ENCODE measurements at places on chromosomes 11 and 22.
A peak's percentile ranks its signal among the peaks of the same experiment; 100 is the strongest.

DNA sequence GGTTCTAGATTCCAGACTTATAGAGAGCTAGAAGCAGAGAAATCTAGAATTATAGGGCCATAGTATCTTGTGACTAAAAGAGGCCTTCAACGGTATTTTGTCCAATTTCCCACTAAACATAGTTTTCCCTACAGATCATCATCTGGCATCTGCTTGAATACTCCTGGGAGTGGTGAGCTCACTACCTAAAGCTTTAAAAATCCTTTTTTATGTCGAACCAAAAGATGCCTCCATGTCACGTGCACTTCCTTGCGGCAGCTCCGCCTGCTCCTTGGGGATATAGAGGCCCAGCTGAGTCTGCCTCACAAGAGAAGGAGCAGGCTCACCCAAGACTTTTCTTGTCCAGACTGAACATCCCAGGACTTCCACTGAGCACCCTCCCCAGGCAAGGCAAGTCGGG, 4.3 kb upstream of the MB start:
- no peak for DNase-seq

DNA sequence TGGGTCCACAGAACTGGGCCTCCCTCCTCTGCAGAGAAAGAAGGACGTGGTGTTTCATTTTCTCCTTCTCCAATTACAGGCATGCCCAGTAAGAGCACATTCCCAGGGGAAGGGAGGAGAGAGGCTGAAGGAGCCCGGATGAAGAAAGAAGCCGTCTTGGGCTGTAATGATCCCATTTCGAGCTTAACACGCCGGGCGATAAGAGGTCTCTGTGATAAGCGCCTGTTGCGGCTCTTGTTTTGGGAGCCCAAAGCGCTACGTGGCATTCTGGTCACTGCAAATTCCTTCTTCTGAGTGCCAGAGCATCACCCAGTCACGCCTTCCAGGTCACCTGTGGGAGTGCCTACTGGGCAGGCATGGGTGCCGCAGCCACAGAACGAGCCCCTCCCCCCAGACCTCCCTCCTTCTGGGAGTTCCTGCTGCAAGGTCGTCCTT, 57.5 kb downstream of the ANO1 start:
- DNase-seq, result no peak

DNA sequence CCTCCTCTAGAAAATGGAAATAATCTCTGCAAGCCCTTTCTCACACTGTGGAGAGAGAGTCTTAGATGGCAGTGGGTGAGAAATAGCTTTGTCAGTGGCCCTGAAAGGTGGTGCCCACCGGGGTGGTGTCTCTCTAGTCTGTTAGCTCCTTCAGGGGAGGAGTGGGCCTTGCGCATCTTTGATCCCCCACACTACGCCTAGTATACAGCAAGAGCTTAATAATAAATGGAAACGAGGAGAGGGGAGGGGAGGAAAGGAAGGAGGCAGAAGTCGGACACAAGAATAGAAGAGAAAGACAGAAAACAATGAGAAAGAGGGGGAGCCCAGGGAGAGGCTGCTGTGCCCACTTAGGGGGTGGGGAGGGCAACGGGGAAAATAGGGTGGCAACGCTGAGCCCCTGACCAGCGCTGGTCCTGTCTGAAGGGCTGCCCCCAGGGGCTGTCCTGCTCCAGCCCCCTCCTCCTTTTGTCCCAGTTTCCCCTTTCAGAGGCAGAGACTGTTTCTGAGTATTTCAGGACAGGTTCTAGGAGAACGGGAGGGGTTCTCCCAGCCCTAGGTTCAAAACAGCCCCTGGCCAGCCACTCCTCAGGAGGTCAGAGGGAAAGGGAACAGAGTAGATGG, 1.2 kb downstream of the ARRB1 start:
- DNase-seq, result no peak

DNA sequence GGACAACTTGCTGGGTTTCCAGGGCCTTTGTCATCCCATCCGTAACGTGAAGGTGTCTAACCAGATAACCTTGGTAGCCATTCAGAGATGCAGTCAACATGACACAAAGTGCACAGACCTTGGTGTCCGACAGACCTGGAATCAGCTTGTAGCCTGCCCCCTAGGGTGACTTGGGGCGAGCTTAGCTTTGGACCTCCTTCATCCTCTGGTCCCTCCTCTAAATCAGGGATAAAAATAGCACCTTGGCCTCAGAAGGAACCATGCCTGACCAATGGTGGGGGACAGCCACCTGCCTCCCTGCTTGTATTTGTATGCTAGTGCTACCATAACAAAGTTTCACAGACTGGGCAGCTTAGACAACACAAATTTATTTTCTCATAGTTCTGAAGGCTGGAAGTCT, 3.7 kb downstream of the SNRPD3 start:
- DNase-seq, result no peak

GRCh38 chr11:99241066-99241465, 220.3 kb downstream of the CNTN5 start:
- DNase-seq, result no peak

GRCh38 chr11:115591380-115591779, 87.2 kb upstream of the CADM1 start:
- no peak for DNase-seq

GRCh38 chr11:134466156-134466555, 54.1 kb upstream of the B3GAT1 start:
- DNase-seq, result peak; percentile 8

GRCh38 chr22:17444204-17444504, 74.9 kb downstream of the CECR2 start:
- no peak for DNase-seq

DNA sequence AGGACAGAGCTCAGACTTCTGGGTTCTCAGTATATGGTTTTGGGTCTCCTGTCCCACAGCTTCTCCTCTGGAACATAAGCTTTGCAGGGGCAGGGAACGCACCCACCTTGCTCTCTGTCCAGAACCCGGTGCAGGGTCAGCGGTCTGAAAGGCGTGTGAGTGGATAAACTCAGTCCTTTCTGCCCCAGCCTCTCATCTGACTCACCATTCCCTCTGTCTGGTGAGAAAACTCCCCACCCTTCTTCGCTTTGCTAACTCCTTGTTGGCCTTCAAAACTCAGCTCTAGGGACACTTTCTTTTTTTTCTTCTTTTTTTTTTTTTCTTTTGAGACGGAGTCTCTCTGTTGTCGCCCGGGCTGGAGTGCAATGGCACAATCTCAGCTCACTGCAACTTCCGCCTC, 68.9 kb upstream of the NUP50 start:
- no peak for DNase-seq

DNA sequence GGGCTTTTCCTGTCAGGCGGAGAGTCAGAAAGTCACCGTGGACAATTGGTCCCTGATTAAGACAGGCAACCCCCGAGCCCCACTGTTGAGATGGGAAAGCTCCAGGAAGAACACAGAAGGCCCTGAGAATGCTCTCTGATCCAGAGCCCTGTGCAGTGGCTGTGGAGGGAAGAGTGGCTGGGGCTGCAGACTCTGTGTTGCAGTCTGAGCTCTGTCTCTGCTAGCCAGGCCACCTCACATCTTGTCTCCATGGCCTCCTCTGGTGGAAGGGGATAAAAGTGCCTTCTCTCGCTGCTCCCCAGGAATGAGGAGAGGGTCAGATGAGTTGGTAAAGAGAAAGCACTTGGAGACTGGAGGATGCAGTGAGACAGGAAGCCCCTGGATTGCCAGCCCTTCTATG, 141.2 kb downstream of the CEP164 start:
- DNase-seq, result no peak

DNA sequence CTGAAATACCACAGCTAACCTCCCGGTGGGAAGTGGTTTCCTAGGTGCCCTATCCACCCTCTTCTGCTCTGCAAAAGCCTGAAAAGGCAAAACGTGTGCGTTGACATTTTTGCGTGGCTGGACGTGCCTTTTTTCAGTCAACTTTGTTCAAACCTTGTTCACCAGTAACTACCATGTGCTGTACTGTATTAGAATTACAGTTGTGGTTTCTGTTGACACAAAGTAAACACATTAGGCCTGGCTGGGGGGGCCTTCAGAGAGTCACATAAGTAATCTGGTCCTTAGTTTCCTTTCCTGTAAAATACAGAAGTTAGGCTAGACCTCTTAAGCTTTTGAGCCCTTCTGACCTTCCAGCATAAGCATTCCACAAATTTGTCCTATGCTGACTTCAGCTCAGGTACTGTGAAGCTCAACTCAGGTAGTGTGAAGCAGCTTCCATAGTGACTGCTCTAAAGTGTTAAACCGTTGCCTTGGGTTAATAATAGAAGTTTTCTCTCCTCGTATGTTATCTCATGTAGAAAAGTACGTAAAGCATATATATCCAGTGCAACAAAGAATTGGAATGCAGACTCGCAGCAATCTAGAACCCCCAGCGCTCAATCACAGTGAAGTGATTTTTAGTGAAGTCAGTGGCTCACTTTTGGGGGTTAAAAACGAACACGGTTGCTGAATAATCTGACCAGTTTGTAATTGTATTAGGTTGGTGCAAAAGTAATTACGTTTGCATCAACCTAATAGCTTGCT, 1.8 kb downstream of the EWSR1 start:
- DNase-seq, result peak; percentile 8

DNA sequence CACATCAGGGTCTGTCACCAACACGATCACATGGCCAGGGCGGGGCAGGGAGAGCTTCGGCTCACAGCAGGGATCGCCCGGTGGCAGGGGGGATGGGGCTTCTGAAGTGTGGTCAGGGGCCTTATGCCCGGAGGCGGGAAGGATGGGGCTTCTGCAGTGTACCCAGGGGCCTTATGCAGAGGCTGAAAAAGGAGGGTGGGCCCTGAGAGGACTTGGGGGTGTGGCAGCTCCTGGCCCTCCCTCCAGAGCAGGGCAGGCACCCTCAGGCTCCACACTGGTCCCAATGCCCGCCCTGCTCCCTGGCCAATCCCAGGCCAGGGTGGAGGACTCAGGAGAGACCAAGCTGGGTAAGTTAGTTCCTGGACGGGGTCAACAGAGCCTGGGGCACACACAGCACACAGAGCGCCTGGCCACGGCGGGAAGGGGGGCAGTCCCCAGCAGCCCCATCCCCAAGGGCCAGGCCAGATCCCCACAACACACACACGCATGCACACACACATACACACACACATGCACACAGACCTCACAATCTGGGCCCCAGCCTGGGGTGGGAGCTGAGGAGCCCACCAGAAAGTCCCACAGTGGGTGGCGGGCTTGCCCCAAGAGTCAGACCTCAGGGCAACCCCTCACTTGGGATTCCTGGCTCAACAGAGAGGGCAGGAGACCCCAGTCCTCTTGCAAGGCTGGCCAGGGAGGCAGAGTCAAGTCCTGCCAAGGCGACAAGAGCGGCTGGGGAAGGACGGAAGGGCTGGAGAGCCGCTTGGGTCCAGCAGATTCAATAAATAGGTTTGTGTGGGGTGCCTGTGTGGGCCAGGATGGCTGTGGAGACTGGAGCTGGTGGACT, 1.1 kb upstream of the CEND1 start:
- DNase-seq, result no peak

DNA sequence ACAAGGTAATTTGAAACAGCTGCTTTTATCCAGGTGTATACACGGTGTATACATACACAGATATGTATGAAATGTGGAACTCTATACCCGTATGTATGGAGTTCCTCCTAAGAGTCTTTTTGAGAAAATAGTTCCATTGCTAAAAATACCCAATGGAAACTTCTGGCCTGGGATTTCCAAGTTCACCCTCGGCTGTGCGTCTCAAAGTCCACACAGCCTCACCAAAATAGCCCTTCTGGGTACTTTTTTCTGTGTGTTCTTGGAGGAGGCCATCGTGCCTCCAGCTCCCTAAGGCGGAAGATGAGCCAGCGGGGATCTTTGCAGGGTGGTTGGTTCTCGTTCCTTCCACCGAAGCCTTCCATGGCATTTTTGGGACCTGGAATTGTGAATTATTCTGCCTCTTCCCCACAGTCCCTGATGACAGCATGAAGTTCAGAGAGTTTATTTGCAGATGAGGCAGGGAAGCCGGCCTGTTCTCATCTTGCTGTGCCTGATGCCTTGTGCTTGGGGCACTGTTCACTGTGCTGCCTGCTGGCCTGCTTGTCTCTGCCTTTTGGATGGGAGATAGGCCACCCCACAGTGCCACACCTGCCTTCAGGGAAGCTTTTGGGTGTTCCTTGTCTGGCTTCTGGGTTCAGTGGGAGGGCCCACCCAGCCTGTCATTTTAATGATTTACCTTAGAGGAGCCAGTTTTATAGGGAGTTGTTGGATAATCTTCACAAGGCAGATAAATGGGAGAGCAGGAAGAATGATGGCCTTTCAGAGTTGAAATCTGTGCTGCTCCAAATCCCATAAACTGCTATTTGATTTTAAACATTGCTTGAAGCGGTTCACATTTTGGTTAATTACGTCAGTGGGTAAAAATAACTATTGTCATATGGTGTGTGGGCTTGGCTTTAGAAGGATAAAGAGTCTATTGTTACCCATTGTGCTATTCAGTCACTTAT, 112.7 kb upstream of the OR4B1 start:
- DNase-seq, result peak; percentile 40

- DNase-seq, result peak; percentile 31
These were observed 2.0 kb upstream of the KCNJ1 start for GRCh38 chr11:128868841-128869671.

- DNase-seq, result no peak
These were observed 50.2 kb upstream of the BID start for GRCh38 chr22:17824457-17824856.

DNA sequence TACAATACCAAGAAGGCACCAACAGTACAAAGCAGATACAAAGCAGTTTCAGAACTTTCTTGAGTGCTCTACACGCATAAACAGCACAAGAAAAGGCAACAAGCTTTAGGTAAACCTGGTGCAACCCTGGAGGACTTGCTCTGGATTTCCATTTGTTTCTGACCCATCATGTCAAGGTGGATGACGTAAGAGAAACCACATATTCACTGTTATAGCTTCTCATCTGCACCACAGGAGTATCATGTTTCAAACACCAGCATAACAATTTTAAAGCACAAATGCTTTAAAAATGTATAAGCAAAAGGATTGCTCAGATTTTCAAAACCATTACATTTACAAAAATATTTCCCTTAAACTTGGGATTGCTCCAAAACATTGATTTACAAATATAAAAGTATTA, 25.0 kb upstream of the YPEL1 start:
- no peak for DNase-seq

DNA sequence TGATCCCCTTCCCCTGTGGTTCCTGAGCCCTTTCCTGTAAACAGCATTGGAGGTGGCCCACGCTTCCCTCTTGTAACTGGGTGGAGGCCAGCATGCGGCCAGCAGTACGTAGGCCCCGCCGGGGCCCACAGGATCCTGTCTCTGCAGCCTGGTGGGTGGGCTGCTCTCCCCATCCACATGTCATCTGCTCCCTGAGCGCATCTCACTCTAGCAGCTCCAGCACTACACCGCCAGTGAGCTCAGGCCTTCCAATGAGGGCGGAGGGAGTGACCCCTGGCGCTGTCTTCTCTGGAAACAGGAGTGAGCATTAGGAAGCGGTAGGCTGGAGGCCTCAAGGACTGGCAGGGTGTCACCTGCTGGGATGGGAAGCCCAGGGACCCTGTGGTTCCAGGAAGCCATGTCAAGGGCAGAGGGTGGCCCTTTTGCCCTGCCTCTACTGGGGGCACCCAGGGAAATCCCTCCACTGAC, 363.9 kb downstream of the TBC1D22A start:
- DNase-seq, result no peak

- DNase-seq, result no peak
These were observed 11.5 kb downstream of the TSPAN32 start for GRCh38 chr11:2313051-2313951.

- no peak for DNase-seq
These were observed 471 bp upstream of the TMEM184B start for GRCh38 chr22:38273135-38273826.
